ENCODE measurements at places on chromosomes 3 and 15. TPM values are rescaled to one million over a fixed set of nuclear protein-coding genes. Genes with fewer than 3 reads are reported as not detected.

The DOCK3 gene
- 4.6 TPM for total RNA-seq

The MYRIP gene
- total RNA-seq = 3.4 TPM

The EBLN2 gene
- total RNA-seq = 3.8 TPM

DNA sequence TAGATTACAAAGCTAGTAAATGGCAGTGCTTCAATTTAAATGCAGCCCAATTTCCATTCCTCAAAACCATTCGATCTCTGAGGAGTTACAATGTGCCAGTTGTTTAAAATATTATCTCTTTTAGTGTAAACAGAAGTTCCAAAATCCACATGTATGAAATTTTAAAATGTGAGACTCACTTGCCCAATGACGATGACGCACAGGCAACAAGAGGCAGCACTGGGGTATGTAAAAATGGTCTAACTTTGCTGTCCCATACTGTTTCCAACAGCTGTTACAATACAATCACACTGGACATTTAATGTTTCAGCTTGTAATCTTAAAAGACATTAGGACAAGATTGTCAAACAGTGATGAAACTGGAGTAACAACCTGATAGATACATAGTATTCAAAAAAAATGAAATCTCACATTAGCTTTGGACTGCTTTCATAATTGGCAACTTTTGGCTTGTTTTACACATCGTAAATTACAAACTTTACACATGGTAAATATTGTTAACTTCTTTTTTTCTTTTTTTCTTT is 12.2 kb downstream of the SLTM start:
- H3K4me3 ChIP-seq = no peak overlapping the region
- no peaks in the 10 kb centered on the region for H3K4me1 ChIP-seq
- H3K27ac ChIP-seq = no peak overlapping the region

GRCh38 chr3:56192001-56192400 is 276.3 kb downstream of the ERC2 start:
- no peaks in the 10 kb centered on the region for H3K27me3 ChIP-seq
- no peak overlapping the region for H3K4me3 ChIP-seq
- H3K36me3 ChIP-seq = no peaks in the 10 kb centered on the region
- H3K27ac ChIP-seq = no peak overlapping the region
- DNase-seq = no peak

DNA sequence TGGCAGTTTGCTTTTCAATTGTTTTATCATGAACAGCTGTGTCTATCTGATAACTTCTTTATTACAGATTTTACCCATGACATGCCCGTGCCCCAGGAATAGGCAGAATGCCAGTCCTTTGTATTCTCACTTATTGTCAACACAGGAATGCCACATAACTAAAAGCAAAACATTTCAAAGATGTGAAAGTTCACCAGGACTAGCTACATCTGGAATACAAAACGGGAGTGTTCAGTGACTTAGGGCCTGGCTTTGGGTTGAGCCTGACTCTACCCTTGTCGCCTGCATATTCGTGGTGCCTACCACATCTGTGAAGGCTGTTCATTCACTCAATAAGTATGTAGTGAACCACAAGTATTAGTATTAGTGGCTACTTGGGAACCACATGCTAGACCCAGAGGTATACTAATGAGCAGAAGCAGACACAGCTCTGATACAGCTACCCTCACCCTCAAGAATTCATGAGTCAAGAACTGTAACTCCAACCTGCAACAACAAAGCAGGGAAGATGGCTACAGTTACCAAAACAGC is 2.9 kb downstream of the TNFSF10 start:
- H3K27me3 ChIP-seq = peaks cover 1% of the 10 kb centered on the region
- H3K4me1 ChIP-seq = no peaks in the 10 kb centered on the region
- no peak for DNase-seq
- no peak overlapping the region for H3K4me3 ChIP-seq

DNA sequence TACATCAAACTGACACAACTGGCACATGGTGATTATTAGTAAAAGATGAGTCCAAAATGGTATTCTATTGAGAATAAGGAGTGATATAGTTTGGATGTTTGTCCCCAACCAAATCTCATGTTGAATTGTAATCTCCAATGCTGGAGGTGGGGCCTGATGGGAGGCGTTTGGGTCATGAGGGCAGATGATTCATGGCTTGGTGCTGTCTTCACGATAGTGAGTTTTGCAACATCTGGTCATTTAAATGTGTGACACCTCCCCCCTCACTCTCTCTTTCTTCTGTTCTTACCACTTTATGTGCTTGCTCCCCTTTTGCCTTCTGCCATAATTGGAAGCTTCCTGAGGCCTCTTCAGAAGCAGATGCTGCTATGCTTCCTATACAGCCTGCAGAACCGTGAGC is 90.6 kb downstream of the RSL24D1 start:
- H3K27me3 ChIP-seq = no peaks in the 10 kb centered on the region
- no peaks in the 10 kb centered on the region for H3K4me1 ChIP-seq
- H3K4me3 ChIP-seq = no peak overlapping the region
- no peak for DNase-seq
- no peaks in the 10 kb centered on the region for H3K36me3 ChIP-seq

GRCh38 chr15:91874992-91875660 is 21.6 kb downstream of the SLCO3A1 start:
- no peak overlapping the region for H3K27ac ChIP-seq
- no peaks in the 10 kb centered on the region for H3K4me1 ChIP-seq
- no peak overlapping the region for H3K4me3 ChIP-seq
- DNase-seq = no peak
- H3K27me3 ChIP-seq = no peaks in the 10 kb centered on the region
- H3K36me3 ChIP-seq = no peaks in the 10 kb centered on the region

DNA sequence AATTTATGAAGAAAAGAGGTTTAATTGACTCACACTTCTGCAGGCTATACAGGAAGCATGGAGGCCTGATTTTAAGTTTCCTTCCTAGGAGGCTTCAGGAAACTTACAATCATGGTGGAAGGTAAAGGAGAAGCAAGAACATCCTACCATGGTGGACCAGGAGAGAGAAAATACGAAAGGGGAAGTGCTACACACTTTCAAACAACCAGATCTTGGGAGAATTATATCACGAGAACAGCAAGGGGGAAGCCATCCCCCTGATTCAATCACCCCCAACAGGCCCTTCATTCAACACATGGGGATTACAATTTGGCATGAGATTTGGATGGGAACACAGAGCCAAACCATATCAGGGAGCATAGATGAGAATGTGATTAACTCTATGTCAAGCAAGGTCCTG is 121.0 kb downstream of the MTHFS start:
- H3K27me3 ChIP-seq = no peaks in the 10 kb centered on the region
- no peak overlapping the region for H3K4me3 ChIP-seq
- DNase-seq = no peak
- 0 out of 2 replicates have a peak, but pooled peaks cover 2% of the 10 kb centered on the region for H3K4me1 ChIP-seq
- H3K36me3 ChIP-seq = no peaks in the 10 kb centered on the region
- no peak overlapping the region for H3K27ac ChIP-seq

DNA sequence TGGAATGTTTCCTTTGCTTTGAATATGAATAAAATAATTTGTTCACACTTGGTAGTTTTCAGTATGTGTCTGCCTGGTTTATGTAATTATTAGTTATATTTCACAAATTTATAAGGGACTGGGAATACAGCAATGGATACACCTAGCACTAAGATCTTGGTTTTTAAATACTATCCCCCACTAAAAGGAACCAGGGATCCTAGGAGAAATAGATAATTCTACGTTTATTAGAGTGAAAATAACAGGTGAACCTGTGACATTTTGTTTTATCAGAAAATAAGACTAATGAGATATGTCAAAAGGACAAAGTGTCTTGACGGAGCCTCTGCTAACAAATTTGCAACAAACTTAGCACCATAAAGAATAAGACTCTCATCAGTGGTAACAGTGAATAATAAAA is 3.4 kb downstream of the PSMD6 start:
- peaks cover 3% of the 10 kb centered on the region for H3K4me1 ChIP-seq
- peaks cover 20% of the 10 kb centered on the region for H3K36me3 ChIP-seq
- H3K27ac ChIP-seq = no peak overlapping the region

- H3K27ac ChIP-seq = no peak overlapping the region
- H3K4me1 ChIP-seq = peaks cover 6% of the 10 kb centered on the region
- H3K4me3 ChIP-seq = no peak overlapping the region
- H3K36me3 ChIP-seq = no peaks in the 10 kb centered on the region
- no peak for DNase-seq
Observed at GRCh38 chr3:193016437-193016901, 98.8 kb upstream of the MB21D2 start.

DNA sequence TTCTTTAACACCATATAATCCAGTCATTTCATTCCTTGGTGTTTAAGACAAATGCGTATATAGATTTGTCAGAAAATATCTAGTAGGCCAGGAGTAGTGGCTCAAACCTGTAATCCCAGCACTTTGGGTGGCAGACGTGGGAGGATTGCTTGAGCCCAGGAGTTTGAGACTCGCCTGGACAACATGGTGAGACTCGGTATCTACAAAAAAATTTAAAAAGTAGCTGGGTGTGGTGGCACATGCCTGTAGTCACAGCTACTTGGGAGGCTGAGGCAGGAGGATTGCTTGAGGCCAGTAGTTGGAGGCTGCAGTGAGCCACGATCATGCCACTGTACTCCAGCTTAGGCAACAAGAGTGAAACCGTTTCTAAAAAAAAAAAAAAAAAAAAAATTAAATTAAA is 1.9 kb upstream of the MTMR14 start:
- H3K4me3 ChIP-seq = no peak overlapping the region
- peaks cover 2% of the 10 kb centered on the region for H3K4me1 ChIP-seq
- H3K27me3 ChIP-seq = no peaks in the 10 kb centered on the region
- no peak for DNase-seq
- H3K27ac ChIP-seq = no peak overlapping the region
- H3K36me3 ChIP-seq = peaks cover 3% of the 10 kb centered on the region

DNA sequence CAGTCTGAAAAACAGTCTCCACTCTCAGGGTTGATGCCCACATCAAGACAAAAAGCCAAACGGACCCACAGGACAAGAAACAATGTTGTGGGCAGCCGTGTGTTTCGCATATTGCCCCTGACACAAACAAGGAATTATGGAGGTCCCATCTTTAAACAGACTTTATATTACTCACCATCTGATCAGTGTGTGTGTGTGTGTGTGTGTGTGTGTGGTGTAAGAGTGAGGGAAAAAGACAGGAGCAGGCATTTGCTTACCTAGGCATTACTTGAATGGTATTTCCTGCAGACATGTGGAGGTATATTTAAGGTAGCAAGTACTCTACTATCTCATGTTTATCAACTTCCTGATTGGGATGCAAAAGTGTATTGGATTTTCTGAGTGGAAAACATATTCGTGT is 136.3 kb downstream of the TMCO5A start:
- H3K4me3 ChIP-seq = no peak overlapping the region
- no peak overlapping the region for H3K27ac ChIP-seq
- peaks cover 19% of the 10 kb centered on the region for H3K4me1 ChIP-seq
- no peaks in the 10 kb centered on the region for H3K36me3 ChIP-seq
- H3K27me3 ChIP-seq = peaks cover 38% of the 10 kb centered on the region

DNA sequence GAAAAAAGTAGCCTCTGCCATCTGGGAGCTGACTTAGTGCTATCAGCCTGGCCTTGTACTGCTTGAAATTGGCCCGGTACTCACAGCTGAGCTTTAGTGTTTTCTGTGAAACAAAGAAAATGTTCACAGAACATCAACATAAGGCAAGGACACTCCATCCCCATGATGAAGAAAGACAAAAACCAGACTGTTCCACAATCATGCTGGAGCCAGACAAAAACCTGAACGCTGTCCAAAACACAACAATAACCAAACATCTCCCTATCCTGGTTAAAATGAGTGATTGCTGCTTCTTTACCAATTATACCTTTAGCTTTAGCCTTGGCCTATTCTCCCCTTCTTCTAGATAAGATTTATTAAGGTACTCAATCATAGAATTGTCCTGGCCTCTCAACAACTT is 153.9 kb downstream of the CPNE4 start:
- no peaks in the 10 kb centered on the region for H3K27me3 ChIP-seq
- no peaks in the 10 kb centered on the region for H3K36me3 ChIP-seq
- no peaks in the 10 kb centered on the region for H3K4me1 ChIP-seq
- no peak for DNase-seq
- H3K4me3 ChIP-seq = no peak overlapping the region

GRCh38 chr3:157376603-157377300 is 59.9 kb upstream of the PTX3 start:
- no peak overlapping the region for H3K27ac ChIP-seq
- no peaks in the 10 kb centered on the region for H3K27me3 ChIP-seq
- DNase-seq = no peak
- no peaks in the 10 kb centered on the region for H3K36me3 ChIP-seq
- no peaks in the 10 kb centered on the region for H3K4me1 ChIP-seq
- no peak overlapping the region for H3K4me3 ChIP-seq

DNA sequence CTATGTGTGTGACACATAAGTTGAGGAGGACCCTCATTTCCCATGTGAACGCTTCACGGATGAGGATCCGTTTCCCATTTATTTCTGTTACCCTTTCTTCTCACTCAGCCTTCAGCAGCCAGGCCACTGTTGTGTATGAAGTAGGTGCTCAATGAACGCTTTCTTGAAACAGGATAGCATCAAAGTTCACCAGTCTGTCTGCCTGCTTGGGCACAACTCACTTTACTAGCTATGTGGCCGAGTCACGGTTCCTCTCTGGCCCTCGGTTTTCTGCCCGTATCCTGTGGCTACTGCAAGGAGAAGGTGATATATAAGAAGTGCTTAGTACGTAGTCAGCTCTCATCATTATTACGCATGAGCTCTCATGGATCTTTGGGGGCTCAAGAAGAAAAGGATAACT is 22.4 kb downstream of the ACSBG1 start:
- H3K27ac ChIP-seq = no peak overlapping the region
- DNase-seq = no peak
- no peaks in the 10 kb centered on the region for H3K4me1 ChIP-seq
- H3K4me3 ChIP-seq = no peak overlapping the region
- H3K27me3 ChIP-seq = no peaks in the 10 kb centered on the region
- no peaks in the 10 kb centered on the region for H3K36me3 ChIP-seq

GRCh38 chr15:38894243-38894948 is 329.8 kb upstream of the RASGRP1 start:
- DNase-seq = no peak
- no peaks in the 10 kb centered on the region for H3K27me3 ChIP-seq
- no peaks in the 10 kb centered on the region for H3K36me3 ChIP-seq
- no peak overlapping the region for H3K27ac ChIP-seq
- no peak overlapping the region for H3K4me3 ChIP-seq
